ENCODE measurements at places on chromosomes 11 and 22. TPM values are rescaled to one million over a fixed set of nuclear protein-coding genes. Genes with fewer than 3 reads are reported as not detected.

GRCh38 chr11:13891911-13892310, 70.6 kb upstream of the SPON1 start:
- H3K27ac ChIP-seq: no peak overlapping the region
- H3K4me3 ChIP-seq: no peak overlapping the region
- no peaks in the 10 kb centered on the region for H3K4me1 ChIP-seq
- DNase-seq: no peak

DNA sequence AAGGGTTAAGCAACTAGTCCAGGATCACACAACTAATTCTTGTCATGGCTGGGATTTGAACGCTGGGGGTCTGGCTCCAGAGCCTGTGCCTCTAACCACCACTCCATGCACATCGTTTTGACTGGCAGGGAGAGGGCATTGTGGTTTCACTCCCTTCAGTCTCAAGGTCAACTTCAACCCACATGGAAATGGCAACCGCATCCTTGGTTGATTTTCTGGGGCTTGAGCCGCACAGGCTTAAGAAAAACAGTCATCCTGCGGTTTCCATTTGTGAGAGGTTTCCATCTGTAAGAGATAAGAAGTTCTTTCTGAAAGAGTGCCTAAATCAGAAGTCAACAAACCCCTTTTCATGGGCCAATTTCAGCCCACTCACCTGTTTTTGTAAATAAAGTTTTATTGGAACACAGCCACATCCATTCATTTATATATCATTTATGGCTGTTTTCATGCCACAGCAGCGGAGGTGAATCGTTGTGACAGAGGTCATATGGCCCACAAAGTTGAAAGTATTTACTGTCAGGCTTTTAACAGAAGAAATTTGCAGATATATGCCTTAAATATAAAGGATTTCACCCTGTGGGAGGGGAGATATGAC, 65.7 kb downstream of the SGSM1 start:
- no peak overlapping the region for H3K4me3 ChIP-seq
- H3K36me3 ChIP-seq: no peaks in the 10 kb centered on the region
- H3K27me3 ChIP-seq: no peaks in the 10 kb centered on the region
- no peaks in the 10 kb centered on the region for H3K4me1 ChIP-seq
- no peak overlapping the region for H3K27ac ChIP-seq
- no peak for DNase-seq

DNA sequence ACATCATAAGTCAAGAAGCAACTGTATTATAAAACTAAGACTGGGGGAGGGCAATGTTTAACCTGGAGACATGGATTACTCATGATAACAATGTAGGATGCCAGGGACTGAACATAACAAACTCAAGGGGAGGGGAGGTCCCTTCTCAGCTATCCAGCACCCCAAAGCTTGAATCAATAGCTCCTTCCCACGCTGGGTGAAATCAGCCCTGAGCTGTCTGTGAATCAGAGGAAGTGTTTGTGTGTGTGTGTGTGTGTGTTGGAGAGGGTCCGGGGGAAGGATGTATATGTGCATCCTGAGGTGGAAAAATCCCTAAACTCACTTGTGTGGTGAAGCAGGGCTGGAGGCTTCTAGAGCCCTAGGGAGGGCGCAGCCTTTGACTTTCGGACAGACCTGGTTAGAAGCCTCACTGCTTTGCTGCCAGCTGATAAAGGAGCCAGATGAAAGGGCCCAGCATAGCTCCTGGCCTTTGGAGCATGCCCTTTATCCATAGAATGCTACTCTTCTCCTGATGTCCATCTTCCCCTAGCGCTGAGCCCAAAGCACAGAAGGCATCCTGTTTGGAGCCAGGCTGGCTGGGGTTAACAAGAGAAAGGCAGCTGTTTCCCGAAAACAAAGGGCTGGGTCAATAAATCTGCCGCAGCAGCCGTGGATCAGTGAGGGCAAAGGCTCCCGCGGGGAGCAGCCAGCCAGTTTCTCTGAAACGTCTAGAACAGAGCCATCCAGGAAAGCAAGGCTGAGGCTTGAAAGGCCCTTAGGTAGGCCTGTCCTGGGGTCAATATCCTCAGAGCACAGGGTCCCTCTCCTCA, 35.8 kb downstream of the TNKS1BP1 start:
- H3K4me1 ChIP-seq: peaks cover 15% of the 10 kb centered on the region
- DNase-seq: peak; percentile 74
- H3K4me3 ChIP-seq: no peak overlapping the region
- no peak overlapping the region for H3K27ac ChIP-seq
- H3K27me3 ChIP-seq: no peaks in the 10 kb centered on the region

DNA sequence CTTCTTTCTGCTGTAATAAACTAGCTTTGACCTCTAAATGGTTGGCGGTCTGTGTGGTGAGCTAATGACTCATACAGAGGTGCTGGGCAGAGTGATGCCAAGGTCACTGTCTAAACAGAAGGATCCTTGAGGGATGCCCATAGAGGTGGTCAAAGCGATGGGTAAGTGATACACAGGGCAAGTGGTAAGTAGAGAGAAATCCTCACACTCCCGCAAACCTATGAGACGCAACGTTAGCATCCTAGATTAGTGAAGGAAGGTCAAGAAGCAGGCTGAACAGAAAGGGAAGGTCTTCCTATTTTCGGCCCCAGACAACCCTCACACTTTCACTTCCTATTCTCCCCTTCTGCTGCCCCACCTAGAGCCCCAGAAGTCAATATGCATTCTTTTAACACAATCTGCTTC, 65.6 kb upstream of the SESN3 start:
- H3K4me1 ChIP-seq: peaks cover 39% of the 10 kb centered on the region
- no peak overlapping the region for H3K27ac ChIP-seq
- H3K4me3 ChIP-seq: no peak overlapping the region
- H3K27me3 ChIP-seq: no peaks in the 10 kb centered on the region
- no peaks in the 10 kb centered on the region for H3K36me3 ChIP-seq
- DNase-seq: no peak

DNA sequence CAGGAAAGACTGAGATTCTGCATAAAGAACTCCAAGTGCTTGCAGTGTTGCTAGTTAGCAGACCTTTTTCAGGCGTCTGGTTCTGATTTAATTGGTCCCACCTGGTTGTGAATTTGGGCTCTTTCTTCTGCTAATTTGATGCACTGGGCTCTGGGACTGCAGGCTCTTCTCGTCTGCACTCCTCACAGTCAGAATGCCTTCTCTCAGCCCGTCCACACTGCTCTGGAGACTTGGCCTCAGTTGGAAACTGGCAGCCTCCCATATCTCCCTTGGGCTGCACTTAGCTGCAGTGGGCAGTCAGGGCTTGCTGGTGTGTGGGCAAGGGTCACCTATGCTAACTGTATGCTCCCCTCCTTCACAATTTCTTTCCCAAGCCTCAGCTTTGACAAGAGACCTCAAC, 1.5 kb downstream of the TRIM6 start:
- peak; percentile 6 for DNase-seq
- H3K4me1 ChIP-seq: peaks cover 9% of the 10 kb centered on the region
- H3K27me3 ChIP-seq: no peaks in the 10 kb centered on the region
- H3K4me3 ChIP-seq: no peak overlapping the region

DNA sequence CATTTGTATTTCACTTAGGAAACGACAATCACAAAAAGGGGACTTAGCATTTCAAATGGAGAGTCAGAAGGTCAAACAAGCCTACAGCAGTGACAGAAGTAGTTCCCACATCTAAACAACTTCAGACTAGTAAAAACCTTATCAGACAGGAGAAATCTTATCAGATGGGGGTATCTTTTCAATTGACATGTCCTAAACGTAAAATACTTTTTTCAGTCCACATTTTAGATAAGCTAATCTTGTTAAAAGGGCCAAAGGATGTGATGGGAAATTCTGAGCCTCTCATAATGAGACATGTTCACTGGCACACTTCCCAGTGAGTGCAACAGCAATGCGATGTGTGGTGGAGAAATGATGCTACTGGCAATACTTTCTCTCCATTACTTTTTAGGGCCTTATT, 2.4 kb downstream of the MAPK1 start:
- H3K27ac ChIP-seq: no peak overlapping the region
- DNase-seq: no peak
- H3K36me3 ChIP-seq: no peaks in the 10 kb centered on the region
- no peaks in the 10 kb centered on the region for H3K27me3 ChIP-seq
- H3K4me3 ChIP-seq: peak overlapping the region; percentile 98

DNA sequence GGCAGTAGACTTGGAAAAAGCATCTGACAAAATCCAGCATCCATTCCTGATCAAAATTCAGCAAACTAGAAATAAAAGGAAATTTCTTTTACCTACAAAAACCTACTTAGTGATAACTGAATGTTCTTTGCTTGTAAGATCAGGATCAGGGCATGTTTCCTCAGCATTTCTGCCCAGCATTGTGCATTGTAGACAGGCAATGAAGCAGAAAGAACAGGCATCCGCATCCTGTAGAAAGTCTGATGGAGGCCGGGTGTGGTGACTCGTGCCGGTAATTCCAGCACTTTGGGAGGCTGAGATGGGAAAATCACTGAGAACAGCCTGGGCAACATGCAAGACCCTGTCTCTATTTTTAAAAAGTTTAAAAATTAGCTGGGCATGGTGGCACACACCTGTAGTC, 32.5 kb upstream of the PANX2 start:
- DNase-seq: no peak
- H3K4me3 ChIP-seq: no peak overlapping the region
- no peaks in the 10 kb centered on the region for H3K36me3 ChIP-seq
- no peaks in the 10 kb centered on the region for H3K4me1 ChIP-seq
- H3K27ac ChIP-seq: no peak overlapping the region
- no peaks in the 10 kb centered on the region for H3K27me3 ChIP-seq

- H3K27me3 ChIP-seq: no peaks in the 10 kb centered on the region
- peak; percentile 36 for DNase-seq
- peaks cover 8% of the 10 kb centered on the region for H3K4me1 ChIP-seq
- H3K4me3 ChIP-seq: no peak overlapping the region
- H3K36me3 ChIP-seq: no peaks in the 10 kb centered on the region
These were observed 1017.0 kb downstream of the TBC1D22A start for GRCh38 chr22:47779474-47779873.

- no peaks in the 10 kb centered on the region for H3K4me1 ChIP-seq
- DNase-seq: no peak
- H3K36me3 ChIP-seq: no peaks in the 10 kb centered on the region
- no peaks in the 10 kb centered on the region for H3K27me3 ChIP-seq
- no peak overlapping the region for H3K27ac ChIP-seq
These were observed 9.1 kb downstream of the GRAMD4 start for GRCh38 chr22:46629291-46629690.

GRCh38 chr11:23577296-23577695, 717.0 kb upstream of the CCDC179 start:
- H3K4me3 ChIP-seq: no peak overlapping the region
- DNase-seq: no peak
- no peak overlapping the region for H3K27ac ChIP-seq
- no peaks in the 10 kb centered on the region for H3K4me1 ChIP-seq

- H3K4me3 ChIP-seq: peak overlapping the region; percentile 99
- H3K27me3 ChIP-seq: no peaks in the 10 kb centered on the region
- no peak overlapping the region for H3K27ac ChIP-seq
- H3K36me3 ChIP-seq: peaks cover 4% of the 10 kb centered on the region
These were observed 2.2 kb upstream of the KMT2A start for GRCh38 chr11:118434123-118434552.

DNA sequence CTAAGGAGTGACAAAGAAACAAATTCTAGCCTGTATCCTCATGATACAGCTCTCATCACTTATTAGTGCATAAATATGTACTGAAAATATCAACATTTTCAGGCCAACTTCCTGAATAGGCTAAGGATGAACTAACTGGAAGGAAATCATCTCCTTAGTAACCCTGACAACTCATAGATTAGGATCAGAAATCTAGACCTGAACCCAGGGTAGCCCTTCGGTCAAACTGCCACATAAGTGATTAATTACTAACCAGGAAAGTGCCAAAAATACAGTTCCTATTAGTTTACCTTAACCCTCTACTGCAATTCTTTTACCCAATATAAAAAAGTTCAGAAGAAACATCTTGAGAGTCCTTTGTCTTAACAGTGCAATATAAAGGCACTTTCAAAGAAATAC, 40.0 kb downstream of the AMBRA1 start:
- H3K27ac ChIP-seq: peak overlapping the region; percentile 60
- peaks cover 23% of the 10 kb centered on the region for H3K4me1 ChIP-seq
- H3K27me3 ChIP-seq: no peaks in the 10 kb centered on the region
- no peak overlapping the region for H3K4me3 ChIP-seq
- no peak for DNase-seq

DNA sequence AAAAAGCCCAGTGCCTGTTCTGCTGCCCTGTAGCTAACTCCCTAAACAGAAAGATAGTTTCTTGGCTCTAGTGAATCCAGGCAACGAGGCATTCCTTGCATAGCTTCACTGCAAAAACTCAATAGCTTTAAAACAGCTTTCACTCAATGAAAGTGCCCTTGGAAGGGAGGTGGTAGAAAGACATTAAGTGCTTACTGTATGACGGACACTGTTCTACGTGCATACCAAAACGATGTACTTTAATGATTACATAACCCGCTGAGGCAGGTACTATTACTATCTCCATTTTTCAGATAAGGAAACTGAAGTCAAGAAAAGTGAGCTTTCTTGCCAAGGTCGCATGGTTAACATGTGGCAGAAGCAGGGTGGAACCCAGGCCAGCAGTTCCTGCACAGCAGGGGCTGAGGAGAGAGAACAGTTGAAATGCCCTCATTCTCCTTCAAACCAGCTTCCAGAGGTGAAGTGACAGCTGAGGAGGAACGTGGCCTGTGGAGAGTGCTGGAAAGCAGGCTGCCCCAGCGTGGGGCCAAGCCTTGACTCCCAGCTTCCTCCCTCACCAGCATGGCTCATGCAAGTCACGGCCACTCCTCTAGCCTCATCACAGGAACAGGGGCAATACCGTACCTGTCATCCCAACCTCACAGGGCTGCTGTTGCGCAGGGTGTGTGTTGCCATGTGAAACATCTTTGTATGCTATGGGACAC, 227.5 kb upstream of the NARS2 start:
- no peaks in the 10 kb centered on the region for H3K27me3 ChIP-seq
- no peak overlapping the region for H3K4me3 ChIP-seq
- peak; percentile 43 for DNase-seq
- no peak overlapping the region for H3K27ac ChIP-seq

DNA sequence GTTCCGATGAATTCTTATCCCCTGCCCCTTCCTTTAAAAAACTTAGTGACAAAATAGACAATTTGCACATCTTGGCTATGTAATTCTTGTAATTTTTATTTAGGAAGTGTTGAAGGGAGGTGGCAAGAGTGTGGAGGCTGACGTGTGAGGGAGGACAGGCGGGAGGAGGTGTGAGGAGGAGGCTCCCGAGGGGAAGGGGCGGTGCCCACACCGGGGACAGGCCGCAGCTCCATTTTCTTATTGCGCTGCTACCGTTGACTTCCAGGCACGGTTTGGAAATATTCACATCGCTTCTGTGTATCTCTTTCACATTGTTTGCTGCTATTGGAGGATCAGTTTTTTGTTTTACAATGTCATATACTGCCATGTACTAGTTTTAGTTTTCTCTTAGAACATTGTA, 12.0 kb downstream of the CCND1 start:
- H3K36me3 ChIP-seq: no peaks in the 10 kb centered on the region
- no peak overlapping the region for H3K27ac ChIP-seq
- H3K4me1 ChIP-seq: peaks cover 11% of the 10 kb centered on the region

GRCh38 chr11:2420502-2421225, 20.1 kb downstream of the TSSC4 start:
- H3K27me3 ChIP-seq: no peaks in the 10 kb centered on the region
- no peak overlapping the region for H3K4me3 ChIP-seq
- no peaks in the 10 kb centered on the region for H3K4me1 ChIP-seq
- no peak overlapping the region for H3K27ac ChIP-seq
- peak; percentile 93 for DNase-seq
- no peaks in the 10 kb centered on the region for H3K36me3 ChIP-seq

The MAJIN gene
- total RNA-seq: 0.06 TPM

The OR6Q1 gene
- not detected for total RNA-seq

The RAB36 gene
- total RNA-seq: 2.1 TPM

The CHST1 gene
- not detected for total RNA-seq

The IGLL1 gene
- not detected for total RNA-seq

The MS4A4E gene
- total RNA-seq: not detected

Measured in neural progenitor cell (in vitro differentiated cells).